ENCODE measurements at places on chromosomes 7 and 10.

DNA sequence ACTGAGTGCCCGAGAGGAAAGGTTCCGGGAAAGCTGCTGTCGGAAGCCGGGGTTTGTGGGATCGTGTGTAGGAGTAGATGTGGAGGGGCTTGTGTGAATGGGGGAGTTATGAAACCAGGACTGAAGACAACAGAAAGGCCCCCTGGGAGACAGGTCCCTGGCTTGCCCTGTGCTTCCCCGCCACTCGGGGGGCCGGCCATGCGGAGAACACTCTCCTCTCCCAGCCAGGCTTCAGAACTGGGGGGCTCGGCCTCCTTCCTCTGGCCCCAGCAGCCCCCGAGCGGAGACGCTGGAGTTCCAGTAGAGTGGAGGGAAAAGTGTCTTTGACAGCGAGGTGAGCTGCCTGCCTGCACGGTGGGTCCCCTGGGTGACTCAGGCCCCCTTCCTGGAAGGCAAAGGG is 185.0 kb downstream of the MGMT start:
- no peak overlapping the region for H3K27ac ChIP-seq
- no peaks in the 10 kb centered on the region for H3K27me3 ChIP-seq
- no peaks in the 10 kb centered on the region for H3K36me3 ChIP-seq
- H3K4me1 ChIP-seq = no peaks in the 10 kb centered on the region
- no peak overlapping the region for H3K4me3 ChIP-seq
- no peak for DNase-seq

DNA sequence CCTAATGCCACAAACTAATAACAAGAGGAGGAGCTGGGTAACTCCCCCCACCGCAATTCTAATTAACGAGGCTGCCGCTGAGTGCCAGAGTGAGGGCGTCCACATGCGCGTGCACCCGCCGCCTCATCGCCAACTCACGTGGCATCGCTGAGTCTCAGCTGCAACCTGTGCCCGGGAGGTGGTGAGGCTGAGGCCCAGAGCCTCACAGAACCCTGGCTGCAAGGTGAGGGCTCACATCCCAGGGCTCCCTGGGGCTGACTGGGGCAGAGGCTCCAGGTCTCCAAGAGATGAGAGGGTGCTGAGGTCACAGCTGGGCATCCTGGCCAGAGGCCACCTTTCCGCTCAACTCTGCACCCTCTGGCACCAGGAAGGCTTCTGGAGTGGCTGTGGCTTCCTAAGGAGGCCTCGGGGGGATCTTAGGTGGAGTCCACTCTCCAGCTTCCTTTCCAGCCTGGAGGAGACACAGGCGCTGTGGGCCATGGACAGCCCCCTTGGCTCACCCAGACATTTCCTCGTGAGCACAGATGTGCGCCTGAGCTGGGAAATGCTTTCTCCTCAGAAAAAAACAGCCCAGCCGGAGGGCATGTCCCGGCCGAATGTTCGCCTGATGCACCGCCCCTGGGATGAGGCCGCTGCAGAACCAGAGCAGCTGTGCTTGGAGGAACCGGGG is 242.6 kb downstream of the MAD1L1 start:
- peaks cover 8% of the 10 kb centered on the region for H3K36me3 ChIP-seq
- peaks cover 24% of the 10 kb centered on the region for H3K4me1 ChIP-seq
- no peak for DNase-seq
- H3K27ac ChIP-seq = no peak overlapping the region
- H3K27me3 ChIP-seq = no peaks in the 10 kb centered on the region

DNA sequence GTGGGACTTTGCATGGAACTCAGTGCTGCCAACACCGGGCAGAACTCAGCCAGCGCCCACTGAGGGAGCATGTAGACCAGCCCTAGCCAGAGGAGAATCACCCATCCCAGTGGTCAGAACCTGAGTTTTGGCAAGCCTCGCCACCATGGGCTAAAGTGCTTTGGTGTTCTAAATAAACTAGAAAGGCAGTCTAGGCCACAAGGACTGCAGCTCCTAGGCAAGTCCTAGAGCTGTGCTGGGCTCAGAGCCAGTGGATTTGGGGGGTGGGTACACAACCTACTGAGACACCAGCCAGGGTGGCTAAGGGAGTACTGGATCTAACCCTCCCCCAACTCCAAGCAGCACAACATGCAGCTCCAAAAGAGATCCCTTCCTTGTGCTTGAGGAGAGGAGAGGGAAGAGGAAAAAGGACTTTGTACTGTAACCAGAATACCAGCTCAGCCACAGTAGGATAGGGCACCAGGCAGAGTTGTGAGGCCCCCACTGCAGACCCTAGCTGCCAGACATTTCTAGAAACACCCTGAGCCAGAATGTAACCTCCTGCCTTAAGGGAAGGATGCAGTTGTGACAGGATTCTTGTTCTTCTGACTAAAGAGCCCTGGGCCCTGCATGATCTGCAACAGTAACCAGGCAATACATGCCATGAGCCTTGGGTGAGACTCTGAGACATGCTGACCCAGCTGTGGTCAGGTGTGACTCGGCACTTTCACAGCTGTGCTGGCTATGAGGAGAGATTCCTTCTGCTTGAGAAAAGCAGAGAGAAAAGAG is 24.4 kb downstream of the GSDME start:
- peaks cover 2% of the 10 kb centered on the region for H3K36me3 ChIP-seq
- DNase-seq = peak; percentile 37
- H3K4me3 ChIP-seq = no peak overlapping the region
- H3K4me1 ChIP-seq = peaks cover 12% of the 10 kb centered on the region

- H3K4me1 ChIP-seq = no peaks in the 10 kb centered on the region
- H3K27ac ChIP-seq = no peak overlapping the region
- DNase-seq = no peak
- H3K27me3 ChIP-seq = no peaks in the 10 kb centered on the region
- no peak overlapping the region for H3K4me3 ChIP-seq
Observed at GRCh38 chr10:119420950-119421875, 121.3 kb downstream of the RGS10 start.

- peak overlapping the region; percentile 54 for H3K27ac ChIP-seq
- no peaks in the 10 kb centered on the region for H3K27me3 ChIP-seq
- peaks cover 79% of the 10 kb centered on the region for H3K4me1 ChIP-seq
- H3K4me3 ChIP-seq = peak overlapping the region; percentile 31
Observed at GRCh38 chr7:2980401-2981102, 63.1 kb downstream of the CARD11 start.

DNA sequence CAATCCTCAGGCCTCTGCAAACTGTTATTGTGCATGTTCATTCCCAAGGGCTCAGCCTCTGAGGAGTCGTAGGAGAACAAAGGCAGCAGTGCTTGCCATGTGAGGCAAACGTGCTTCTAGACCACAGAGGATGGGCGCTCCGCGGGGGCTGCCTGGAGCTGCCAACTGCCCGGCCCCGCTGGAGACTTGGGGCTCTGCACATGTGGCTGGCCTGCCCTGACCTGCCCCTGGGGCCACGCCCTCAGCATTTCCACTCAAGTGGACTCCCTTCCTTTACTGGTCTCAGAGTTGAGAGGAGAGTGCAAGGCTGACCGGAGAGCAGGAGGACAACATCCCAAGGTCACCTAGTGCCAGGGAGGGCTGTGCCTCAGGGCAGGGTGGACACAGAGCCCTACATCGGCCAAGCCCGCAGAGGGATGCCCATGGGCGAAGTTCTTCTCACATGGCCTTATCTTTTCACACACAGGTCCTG is 222.3 kb upstream of the ZNF32 start:
- H3K4me1 ChIP-seq = no peaks in the 10 kb centered on the region
- H3K36me3 ChIP-seq = no peaks in the 10 kb centered on the region
- H3K27me3 ChIP-seq = peaks cover 2% of the 10 kb centered on the region
- no peak overlapping the region for H3K4me3 ChIP-seq
- DNase-seq = no peak
- H3K27ac ChIP-seq = no peak overlapping the region

DNA sequence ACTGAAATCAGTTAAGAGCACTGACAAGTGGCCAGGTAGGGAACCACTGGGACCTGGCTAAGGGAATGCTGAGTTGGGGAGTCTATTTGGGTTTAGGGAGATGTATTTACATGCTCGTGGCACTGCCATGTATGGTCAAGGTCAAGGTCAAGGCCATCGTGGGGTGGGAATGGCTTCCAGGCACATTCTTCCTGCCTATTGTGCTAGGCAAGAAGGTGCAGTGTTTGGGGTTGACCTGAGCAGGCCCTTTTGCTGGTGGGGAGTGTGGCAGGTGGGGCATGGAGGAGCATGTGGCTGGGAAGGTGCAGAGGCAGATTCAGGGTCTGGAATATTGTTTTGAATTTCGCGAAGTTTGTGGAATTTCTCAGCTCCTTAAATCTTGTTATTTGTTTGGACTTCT is 17.8 kb downstream of the FAM241B start:
- H3K4me1 ChIP-seq = peaks cover 20% of the 10 kb centered on the region
- H3K36me3 ChIP-seq = no peaks in the 10 kb centered on the region
- H3K27me3 ChIP-seq = no peaks in the 10 kb centered on the region
- H3K27ac ChIP-seq = no peak overlapping the region

- no peak overlapping the region for H3K27ac ChIP-seq
- H3K4me3 ChIP-seq = no peak overlapping the region
- H3K4me1 ChIP-seq = no peaks in the 10 kb centered on the region
Observed at GRCh38 chr7:102320181-102320580, 33.5 kb downstream of the SH2B2 start.

DNA sequence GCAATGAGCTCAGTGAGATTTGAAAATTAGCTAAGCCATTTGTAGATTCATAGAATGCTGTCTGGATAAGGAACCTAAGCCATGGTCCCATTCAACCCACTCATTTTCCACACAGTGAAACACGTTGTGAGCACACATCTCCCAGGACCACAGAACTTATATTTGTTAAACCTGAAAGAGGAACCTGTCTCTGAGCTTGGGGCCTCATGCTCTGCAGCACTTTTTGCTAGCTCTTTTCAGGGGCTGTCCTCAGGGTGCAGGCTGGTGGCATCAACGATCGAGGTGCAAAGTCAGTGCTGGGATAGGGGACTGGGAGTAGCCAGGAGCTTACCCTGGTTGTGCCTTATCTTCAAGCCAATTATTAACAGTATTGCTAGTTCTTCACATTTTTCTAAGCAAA is 11.9 kb downstream of the HECW1 start:
- no peak for DNase-seq
- peaks cover 7% of the 10 kb centered on the region for H3K27me3 ChIP-seq
- H3K27ac ChIP-seq = no peak overlapping the region
- H3K4me1 ChIP-seq = no peaks in the 10 kb centered on the region
- H3K4me3 ChIP-seq = no peak overlapping the region

DNA sequence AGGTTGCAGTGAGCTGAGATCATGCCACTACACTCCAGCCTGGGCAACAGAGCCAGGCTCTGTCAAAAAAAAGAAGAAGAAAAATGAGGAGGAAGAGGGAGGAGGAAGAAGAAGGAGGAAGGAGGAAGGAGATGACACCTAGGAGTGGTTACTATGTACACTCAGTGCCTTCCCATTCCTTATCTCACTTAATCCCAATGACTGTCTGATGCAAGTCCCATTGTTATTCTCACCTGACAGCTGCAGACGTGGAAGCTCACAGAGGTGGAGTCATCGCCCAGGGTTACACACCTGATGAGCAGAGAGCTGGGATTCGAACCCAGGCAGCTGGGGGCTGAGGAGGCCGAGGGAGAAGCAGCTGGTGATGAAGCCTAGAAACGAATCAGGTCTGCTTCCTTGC is 258.8 kb downstream of the SNX10 start:
- H3K27me3 ChIP-seq = peaks cover 34% of the 10 kb centered on the region
- H3K36me3 ChIP-seq = no peaks in the 10 kb centered on the region
- H3K4me1 ChIP-seq = no peaks in the 10 kb centered on the region
- no peak for DNase-seq

DNA sequence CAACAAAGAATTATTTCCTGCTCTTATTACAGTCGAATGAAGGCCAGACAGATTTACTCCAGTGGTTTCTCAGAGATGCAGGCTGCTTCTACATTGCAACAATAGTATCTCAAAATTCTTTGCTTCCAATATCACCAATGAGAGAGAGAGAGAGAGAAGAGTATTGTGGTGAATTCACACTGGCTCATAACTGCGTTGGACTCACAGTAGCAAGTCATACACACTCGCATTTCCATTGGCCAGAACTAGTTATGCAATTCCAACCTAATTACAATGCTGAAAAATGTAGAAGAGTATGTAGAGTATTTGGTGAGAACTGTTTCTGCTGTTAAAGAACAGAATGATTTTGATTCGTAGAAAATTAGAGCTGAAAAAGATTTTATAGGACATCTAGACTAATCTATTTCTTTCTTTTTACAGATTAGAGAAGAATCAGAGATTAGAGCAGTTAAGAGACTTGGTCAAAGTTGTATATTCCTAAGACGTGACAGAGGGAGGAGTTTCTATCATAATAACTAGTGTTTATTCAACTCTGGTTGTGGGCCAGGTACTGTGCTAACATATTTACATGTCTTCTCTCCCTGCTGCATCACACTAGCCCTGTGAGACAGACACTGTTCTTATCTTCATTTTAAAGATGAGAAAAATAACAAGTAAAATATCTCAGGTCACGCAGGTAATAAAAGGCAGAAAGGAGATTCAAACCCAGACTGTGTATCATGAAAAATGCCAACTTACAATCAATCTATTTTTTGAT is 34.6 kb upstream of the PDK4 start:
- no peaks in the 10 kb centered on the region for H3K36me3 ChIP-seq
- no peaks in the 10 kb centered on the region for H3K27me3 ChIP-seq
- no peak for DNase-seq
- H3K4me3 ChIP-seq = no peak overlapping the region
- no peak overlapping the region for H3K27ac ChIP-seq
- H3K4me1 ChIP-seq = no peaks in the 10 kb centered on the region

GRCh38 chr10:96462606-96463151 is 51.0 kb downstream of the TLL2 start:
- H3K4me3 ChIP-seq = no peak overlapping the region
- no peak for DNase-seq
- H3K27me3 ChIP-seq = peaks cover 24% of the 10 kb centered on the region
- no peaks in the 10 kb centered on the region for H3K36me3 ChIP-seq
- H3K4me1 ChIP-seq = no peaks in the 10 kb centered on the region
- no peak overlapping the region for H3K27ac ChIP-seq

- no peak overlapping the region for H3K4me3 ChIP-seq
- peak overlapping the region; percentile 9 for H3K27ac ChIP-seq
- peak; percentile 56 for DNase-seq
- H3K27me3 ChIP-seq = no peaks in the 10 kb centered on the region
Observed at GRCh38 chr10:104424719-104425118, 71.1 kb downstream of the CFAP58 start.

GRCh38 chr7:50304129-50304910 is at the start of gene IKZF1:
Gene IKZF1 (plus strand): TSS chr7:50304716. CDS start chr7:50319062, 14,346 bp downstream.
- H3K27me3 ChIP-seq = no peaks in the 10 kb centered on the region
- H3K27ac ChIP-seq = peak within 1 kb of the TSS; percentile 97
- peaks cover 44% of the 10 kb centered on the region for H3K36me3 ChIP-seq
- peaks cover 33% of the 10 kb centered on the region for H3K4me1 ChIP-seq
- H3K4me3 ChIP-seq = peak within 1 kb of the TSS; percentile 91

GRCh38 chr10:117503244-117504205 is 39.0 kb upstream of the EMX2 start:
- no peaks in the 10 kb centered on the region for H3K36me3 ChIP-seq
- H3K27me3 ChIP-seq = peaks cover 9% of the 10 kb centered on the region
- no peak overlapping the region for H3K27ac ChIP-seq
- H3K4me3 ChIP-seq = no peak overlapping the region
- no peaks in the 10 kb centered on the region for H3K4me1 ChIP-seq

GRCh38 chr10:7513455-7513854 is 102.6 kb upstream of the SFMBT2 start:
- H3K36me3 ChIP-seq = peaks cover 35% of the 10 kb centered on the region
- no peak for DNase-seq
- peaks cover 5% of the 10 kb centered on the region for H3K27me3 ChIP-seq

GRCh38 chr7:988426-988911 is 5.5 kb downstream of the CYP2W1 start:
- DNase-seq = no peak
- no peaks in the 10 kb centered on the region for H3K36me3 ChIP-seq
- peaks cover 6% of the 10 kb centered on the region for H3K4me1 ChIP-seq
- no peaks in the 10 kb centered on the region for H3K27me3 ChIP-seq

GRCh38 chr7:64098-64915 is 128.1 kb upstream of the FAM20C start:
- H3K27me3 ChIP-seq = no peaks in the 10 kb centered on the region
- H3K4me3 ChIP-seq = no peak overlapping the region
- DNase-seq = no peak
- peaks cover 10% of the 10 kb centered on the region for H3K4me1 ChIP-seq

All from activated CD8-positive, alpha-beta memory T cell treated with anti-CD3 and anti-CD28 coated beads, Interleukin-2, amount 10 ng/mL, durations not matched to agents 7 days and 5 days (primary cell).